Activated CD8-positive, alpha-beta memory T cell treated with anti-CD3 and anti-CD28 coated beads, Interleukin-2, amount 50 U/mL, for 48 hours (primary cell): ENCODE measurements at places on chromosomes 5 and 9.

GRCh38 chr5:130529511-130530485, 625.5 kb downstream of the CHSY3 start:
- no peak for DNase-seq

DNA sequence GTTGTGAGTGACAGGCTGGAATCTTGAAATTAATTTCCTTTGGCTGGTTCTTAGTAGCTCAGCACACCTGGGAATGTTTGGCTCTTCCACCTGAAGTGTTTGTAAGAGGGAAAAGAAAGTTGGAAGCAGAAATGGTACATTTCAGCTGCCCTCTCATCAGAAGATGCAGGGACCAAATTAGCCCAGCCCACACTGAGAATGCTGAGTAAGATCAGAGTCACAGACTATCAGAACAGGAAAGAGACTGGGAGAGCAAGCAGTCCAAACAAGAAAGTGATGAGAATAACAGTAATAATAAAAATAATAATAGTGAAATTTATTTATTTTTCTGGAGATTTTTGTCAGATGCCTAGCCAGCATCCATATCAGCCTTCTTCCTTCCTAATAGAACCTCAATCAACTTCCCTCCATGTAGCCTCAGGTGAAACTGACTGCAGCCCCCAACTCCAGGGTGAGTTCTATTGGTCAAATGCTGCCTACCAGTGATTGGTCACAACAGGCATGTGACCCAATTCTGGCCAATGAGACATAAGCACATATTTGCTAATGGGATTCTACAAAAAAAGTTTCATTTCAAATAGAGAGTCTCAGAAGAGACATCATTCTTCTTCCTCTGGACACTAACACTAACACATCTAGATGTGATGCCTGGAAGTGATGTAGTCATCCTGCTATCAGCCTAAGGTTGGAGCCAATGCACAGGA, 31.2 kb upstream of the ADRA1B start:
- DNase-seq = no peak

DNA sequence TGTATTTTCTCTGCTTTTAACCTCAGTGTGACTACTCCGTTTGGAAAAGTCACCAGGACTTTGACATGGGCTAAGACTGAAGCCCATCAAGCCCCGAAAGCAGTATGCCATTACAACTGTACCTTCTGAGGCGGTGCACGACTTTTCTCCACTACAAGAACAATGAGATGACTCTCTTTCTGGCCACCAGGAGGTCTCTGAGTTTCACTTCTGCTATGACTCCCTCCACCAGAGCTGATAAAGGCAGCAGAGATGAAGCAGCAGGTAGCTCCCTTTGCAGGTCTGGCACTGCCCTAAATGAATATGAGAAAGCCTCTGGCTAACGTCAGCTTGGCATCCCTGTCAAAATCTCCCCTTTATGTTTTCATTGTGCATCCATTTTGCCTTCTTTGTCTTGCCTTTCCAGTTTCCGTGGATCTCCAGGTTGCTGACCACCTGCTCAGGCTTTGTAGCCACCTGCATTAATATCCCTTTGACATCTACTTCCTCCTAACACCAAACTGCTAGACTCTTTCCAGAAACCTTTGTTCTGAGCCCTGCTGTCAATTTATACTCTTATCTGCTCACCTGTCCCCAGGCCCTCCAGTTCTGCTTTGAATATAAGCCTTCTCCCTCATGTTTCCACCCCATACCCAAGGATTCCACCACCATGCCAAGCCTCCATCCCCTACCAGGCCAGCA, 221.7 kb downstream of the ZNF608 start:
- no peak for DNase-seq

DNA sequence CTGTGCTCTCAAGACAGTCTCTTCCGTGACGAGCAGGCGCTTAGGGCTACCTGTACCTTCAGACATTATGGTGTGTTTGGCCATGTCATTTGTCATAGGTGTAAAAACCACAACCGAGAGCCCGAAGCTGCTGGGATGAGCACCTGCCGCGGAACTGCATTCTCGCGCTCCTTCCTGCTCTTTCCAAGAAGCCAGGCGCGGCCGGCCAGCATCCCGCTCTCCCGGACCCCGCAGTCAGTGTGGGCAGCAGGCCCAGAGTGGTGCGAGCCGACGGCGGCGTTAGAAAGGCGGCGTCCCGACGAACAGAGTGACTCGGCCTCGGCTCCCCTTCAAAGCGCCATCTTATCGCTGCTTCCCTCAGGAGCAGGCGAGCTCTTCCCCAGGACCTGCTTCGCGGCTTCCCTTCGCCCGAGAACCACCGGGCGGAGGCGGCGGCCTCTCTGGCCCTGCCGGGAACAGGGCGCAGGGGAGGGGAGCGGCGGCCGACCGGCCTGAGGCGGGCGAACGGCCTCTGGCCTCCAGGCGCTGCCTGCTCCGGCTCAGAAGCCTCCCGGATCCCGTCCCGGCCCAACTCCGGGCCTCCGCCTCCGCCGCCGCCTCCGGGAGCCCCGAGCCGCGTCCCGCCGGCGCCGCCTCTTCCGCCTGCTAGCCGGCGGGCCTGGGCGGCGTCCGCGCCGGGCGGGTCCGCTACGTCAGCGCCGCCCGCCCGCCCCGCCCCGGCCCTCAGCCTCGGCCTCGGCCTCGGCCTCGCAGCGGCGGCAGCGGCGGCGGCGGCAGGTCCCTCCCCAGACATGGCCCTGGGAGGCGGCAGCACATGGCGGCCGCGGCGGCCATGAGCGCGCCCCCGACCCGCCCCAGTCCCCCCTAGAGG, at the start of gene FAM120A:
FAM120A (plus strand) TSS at position 741 of the 871 bp plus-strand sequence. CDS start 231 bp downstream, outside the sequence.
- DNase-seq = peak; percentile 84

DNA sequence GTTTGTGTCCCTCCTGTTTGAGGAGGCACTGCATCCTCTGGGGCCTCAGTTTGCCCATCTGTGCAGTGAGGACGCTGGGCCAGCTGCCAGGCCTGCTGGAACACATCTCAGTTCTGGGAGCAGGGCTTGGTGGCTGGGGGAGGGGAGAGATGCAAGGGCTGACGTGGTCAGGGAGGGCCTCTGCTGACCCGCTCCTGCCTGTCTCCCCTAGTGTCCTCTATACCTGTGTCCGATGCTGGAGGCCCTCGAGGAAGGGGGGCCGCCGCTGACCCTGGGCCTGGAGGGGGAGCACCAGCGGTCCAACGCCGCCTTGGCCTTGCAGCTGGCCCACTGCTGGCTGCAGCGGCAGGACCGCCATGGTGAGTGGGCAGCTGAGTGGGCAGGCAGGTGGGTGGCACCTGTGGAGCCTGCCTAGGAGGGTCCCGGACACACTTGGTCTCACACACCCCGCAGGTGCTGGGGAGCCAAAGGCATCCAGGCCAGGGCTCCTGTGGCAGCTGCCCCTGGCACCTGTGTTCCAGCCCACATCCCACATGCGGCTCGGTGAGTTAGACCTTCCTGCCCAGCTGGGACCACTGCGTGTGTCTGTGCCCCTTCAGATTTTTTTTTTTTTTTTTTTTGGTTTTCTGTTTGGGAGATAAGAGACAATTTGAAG, 5.8 kb downstream of the FPGS start:
- no peak for DNase-seq

DNA sequence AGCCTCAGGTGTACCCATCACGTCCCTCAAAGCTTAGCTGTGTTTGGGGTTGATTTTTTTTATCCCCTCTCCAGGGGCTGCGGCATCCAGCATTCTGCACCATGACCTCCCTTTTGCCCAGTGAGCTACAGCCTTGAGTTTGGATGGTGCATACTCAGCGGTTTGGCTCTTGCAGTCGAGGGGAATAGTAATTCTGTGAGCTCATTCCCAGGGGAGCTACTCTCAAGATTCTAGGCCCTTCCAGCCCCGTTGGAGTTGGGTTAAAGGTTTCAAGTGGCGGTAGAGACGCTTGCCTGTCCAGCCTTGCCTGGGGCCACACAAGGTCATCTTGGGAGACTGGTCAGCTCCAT, 102.2 kb upstream of the SPRY4 start:
- DNase-seq = no peak

- no peak for DNase-seq
These were observed 47.8 kb downstream of the PRLR start for GRCh38 chr5:35182486-35182885.

DNA sequence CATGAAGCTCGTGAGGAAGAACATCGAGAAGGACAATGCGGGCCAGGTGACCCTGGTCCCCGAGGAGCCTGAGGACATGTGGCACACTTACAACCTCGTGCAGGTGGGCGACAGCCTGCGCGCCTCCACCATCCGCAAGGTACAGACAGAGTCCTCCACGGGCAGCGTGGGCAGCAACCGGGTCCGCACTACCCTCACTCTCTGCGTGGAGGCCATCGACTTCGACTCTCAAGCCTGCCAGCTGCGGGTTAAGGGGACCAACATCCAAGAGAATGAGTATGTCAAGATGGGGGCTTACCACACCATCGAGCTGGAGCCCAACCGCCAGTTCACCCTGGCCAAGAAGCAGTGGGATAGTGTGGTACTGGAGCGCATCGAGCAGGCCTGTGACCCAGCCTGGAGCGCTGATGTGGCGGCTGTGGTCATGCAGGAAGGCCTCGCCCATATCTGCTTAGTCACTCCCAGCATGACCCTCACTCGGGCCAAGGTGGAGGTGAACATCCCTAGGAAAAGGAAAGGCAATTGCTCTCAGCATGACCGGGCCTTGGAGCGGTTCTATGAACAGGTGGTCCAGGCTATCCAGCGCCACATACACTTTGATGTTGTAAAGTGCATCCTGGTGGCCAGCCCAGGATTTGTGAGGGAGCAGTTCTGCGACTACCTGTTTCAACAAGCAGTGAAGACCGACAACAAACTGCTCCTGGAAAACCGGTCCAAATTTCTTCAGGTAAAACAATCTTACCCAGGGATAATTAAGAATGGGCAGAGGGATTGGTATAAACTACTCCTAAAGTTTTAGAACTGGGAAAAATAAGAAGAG, 12.9 kb downstream of the ITGA1 start:
- DNase-seq = peak; percentile 79

GRCh38 chr5:124812771-124813358, 66.4 kb upstream of the ZNF608 start:
- no peak for DNase-seq

DNA sequence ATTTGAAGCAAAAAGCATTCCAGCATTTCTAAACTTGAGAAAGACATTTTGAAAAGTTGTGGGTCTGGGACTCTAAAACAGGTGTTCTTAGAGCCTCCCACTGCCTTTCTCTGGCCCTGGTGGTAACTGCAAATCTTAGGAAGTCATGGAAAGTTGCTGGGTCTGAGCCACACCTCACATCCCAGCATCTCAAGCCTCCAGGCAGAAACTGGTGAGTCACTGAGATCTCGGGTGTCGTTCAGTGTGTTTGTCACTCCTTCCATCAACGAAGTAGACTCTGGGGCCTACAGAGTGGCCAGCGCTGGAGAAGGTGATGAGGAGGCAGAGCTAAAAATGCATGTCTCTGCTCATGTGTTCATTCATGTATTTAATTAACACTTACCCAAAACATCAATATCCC, 59.6 kb upstream of the C5orf58 start:
- no peak for DNase-seq

GRCh38 chr5:147055850-147056566, 177.5 kb upstream of the PPP2R2B start:
- DNase-seq = no peak

- DNase-seq = no peak
These were observed 996.4 kb upstream of the WWC1 start for GRCh38 chr5:167294882-167295680.

DNA sequence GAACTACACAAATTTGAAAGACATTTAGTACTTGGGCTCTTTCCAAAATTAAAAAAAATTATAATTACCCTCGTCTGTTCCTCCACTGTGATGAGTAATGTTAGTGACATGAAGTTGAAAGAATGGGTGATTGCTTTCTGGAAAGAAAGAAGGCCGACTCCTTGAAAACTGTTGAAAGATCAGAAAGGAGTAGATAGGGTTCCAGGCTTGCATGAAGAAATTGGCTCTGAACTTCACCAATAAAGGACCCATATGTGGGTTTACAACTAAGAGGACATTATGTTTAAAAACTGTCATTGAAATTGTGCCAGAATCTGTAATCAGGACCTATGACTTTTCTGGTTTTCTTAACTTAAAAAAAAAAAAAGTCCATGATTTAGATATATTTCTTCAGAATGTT, 20.7 kb upstream of the MOCS2 start:
- DNase-seq = no peak

- no peak for DNase-seq
These were observed 68.8 kb downstream of the ANKRD55 start for GRCh38 chr5:56164376-56164775.

DNA sequence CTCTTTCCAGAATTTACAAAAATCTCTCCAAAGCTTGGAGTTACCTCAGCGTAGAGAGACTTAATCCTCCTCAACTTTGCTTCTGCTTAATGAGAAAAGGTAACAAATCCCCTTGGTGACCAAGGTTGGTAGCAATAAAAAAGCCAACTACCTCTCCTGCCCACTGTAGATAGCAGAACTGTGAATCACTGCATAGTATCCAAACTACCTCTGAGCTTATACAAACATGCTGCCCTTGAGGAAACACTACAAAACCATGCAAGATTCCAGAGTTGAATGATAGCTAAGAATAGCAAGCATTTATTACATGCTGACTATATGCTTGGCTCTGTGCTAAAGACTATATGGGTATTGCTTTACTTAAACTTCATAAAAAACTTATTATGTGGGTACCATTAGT, 2.8 kb upstream of the ADAMTS12 start:
- no peak for DNase-seq

DNA sequence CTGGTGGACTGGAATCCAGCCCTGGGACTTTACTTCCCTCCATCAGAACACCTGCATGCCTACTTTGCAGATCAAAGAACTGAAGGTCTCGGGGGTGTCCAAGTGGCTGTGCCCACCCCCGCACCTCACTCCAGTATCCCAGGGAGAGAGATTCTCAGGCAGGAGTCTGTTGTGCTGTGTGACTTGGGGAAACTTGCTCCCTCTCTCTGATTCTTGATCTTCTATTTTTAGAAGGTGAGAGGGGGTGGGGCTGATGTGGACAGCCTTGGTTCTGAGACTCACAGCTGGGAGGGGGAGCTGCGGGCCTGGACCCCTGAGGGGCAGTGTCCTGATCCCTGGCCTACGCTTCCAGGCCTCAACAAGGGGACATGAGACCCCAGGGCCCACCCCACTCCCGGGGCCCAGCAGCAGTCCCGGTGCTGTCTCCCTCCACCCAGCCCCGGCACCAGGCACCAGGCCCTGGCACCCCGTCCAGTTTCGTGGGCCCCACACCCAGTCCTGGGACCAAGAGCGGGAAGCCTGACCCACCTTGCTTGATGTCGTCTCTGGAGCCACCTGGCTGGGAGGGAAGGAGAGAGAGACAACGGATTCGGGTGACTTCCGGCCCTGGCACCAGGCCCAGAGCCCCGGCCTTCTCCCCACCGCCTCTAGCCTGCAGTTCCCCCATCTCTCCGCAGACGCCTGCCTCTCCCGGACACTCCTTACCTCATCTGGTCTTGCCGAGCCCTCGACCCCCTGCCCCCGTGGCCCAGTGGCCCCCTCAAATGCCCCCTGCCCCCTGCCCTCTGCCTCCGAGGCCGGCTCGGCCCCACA, 74.0 kb upstream of the SPTLC1 start:
- DNase-seq = no peak
